ENCODE measurements at places on chromosomes 12 and 14.

GRCh38 chr14:101979666-101980065 is 15.3 kb downstream of the DYNC1H1 start:
- no peak for DNase-seq

DNA sequence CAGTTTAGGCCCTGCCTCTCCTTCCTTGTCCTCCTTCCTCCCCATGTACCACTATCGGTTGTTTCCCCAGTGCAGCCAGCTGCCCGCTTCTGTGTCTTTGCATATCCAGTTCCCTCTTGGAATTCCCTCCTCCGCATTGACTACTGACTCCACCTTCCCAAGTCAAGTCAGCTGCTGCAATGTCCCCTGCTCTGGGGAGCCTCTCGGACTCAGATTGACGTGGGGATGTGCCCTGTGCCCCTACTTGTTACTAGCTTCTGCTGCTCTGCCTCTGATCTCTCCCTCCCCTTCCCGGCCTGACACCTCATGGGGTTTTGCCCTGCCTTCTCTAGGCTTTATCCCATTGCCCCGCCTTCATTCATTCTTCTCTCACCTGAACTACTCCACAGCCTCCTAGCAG is 2.1 kb upstream of the CD9 start:
- DNase-seq, result peak; percentile 34

GRCh38 chr12:3047961-3048360 is 29.2 kb upstream of the TSPAN9 start:
- no peak for DNase-seq

DNA sequence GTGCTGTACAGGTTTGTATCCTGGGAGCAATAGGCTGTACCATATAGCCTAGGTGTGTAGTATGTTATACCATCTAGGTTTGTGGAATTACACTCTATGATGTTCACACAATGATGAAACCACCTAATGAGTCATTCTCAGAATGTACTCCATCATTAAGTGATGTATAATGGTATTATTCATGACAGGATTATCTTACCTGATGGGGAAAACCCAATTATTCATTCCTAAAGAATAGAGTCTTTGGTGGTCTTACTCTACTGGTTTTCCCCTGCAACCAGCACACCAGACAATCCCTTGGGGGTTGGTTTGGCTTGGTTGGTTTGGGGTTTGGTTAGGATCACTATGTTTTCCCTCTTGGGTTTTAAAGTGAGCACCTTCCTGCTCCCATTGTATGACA is 12.6 kb upstream of the OR10P1 start:
- no peak for DNase-seq

GRCh38 chr12:67193704-67194103 is 75.5 kb upstream of the CAND1 start:
- no peak for DNase-seq

DNA sequence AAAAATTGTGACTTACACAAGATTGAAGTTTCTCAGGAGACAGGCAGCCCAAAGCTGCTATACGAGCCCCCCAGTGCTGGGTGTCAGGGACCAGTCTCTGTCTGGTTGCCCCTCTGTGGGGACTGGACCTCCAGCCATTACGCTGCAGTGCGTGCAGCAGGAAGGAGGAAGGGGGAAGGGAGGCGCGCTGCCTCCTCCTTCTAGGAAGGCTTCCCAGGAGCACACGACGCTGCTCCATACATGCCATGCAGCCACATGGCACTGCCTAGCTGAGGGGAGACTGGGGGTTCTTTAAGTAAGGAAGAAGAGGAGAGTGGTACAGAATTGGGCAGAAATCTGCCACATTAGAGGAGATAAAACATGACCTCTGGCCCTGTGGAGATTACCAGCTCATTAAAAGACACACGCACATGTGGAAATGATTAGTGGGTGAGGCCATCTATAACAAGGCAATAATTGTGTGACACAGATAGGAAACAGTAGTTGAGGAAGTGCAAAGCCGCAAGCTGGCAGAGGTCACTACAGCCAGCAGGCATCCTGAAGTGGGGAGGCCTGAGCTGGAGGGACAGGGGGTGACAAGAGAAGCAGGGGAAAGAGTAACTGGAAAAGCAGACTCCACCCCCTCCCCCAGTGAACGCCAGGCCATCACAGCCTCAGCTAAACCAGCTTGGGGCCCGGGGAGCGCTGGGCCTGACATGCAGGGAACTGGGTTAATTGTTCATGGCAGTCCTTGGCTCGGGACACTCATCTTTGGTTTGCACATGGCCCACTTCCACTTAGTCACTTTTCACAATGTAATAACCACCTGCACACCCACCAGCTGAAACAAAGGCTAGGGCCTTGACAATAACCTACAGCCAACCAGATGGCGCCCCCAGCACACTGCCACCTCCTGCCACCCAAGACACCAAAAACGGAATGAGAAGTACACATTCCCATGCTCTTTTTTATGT is 39.6 kb downstream of the CCDC88C start:
- no peak for DNase-seq

DNA sequence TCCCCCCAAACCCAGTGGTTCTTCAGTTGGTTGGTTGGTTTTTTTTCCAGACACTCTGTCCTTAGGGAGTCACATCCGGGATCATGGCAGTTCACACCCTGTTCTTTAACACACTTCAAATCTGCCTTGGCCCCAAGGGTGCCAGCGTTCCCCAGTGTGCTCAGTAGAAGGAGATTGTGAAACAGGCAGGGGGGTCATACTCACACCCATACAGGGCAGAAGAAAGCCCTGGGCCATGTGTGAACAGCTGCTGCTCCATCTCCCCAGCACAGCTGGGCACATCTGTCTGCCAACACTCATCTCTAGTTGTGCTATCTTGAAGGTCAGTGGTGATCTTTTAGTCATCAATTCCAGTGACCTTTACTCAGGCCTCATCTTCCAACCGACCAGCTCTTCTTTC is 64.4 kb upstream of the FUT8 start:
- DNase-seq, result no peak

DNA sequence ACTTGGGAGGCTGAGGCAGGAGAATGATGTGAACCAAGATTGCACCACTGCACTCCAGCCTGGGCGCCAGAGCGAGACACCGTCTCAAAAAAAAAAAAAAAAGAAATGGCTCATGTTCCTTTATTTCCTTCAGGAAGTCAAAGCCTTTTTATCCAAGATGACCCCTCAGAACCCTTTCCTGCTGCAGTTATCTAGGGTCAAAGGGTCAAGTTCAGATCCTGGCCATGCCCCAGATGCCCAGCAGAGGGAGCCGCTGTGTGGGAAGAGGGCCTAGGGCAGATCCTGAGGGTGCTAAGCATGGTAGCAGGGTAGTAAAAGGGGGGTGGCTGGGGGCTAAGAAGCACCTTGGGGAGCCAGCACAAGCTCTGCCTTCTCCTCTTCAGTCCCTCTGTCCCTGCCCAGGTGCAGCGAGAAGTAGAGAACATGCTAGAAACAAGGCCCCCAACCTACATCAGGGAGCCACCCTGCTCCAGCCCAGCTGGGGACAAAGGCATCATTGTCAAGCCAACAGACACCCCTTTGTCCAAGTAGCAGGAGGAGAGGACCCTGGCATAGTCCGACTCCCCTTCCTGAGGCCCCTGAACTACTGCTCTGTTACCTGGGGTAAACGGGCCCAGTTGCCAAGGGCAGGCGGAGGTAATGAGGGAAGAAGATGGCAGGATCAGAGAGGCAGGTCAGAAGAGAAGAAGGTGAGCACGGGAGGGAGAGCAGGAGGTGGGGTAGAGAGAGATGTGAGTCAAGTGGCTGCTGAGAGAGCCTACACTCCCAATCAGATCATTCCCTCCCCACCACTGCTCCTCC is 6.5 kb downstream of the NFE2 start:
- peak; percentile 84 for DNase-seq

GRCh38 chr12:113823016-113823415 is 143.1 kb downstream of the RBM19 start:
- DNase-seq, result no peak
